ENCODE measurements at places on chromosomes 5 and 9. TPM values are rescaled to one million over a fixed set of nuclear protein-coding genes. Genes with fewer than 3 reads are reported as not detected.

GRCh38 chr5:65290677-65291076 lies 191.0 kb downstream of the ADAMTS6 start:
- no peak for DNase-seq

DNA sequence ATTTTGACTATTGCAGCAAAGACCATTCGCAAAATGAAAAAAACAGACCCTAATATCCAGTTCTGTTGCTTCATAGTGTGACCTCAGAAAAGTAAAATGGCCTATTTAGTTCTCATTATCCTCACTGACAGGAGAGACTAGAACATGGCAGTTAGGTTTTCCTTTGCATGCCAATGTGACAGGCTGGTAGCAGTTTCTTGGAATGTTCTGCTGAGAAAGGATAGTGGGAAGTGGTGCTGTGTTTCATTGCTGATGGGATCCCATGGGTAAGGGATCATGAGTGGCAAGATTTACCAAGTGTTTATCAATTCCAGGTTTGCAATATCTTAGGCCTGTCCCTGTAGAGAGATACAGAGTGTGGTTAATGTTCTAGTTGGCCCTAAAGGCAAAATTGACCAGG lies 88.5 kb downstream of the ACER2 start:
- no peak for DNase-seq

DNA sequence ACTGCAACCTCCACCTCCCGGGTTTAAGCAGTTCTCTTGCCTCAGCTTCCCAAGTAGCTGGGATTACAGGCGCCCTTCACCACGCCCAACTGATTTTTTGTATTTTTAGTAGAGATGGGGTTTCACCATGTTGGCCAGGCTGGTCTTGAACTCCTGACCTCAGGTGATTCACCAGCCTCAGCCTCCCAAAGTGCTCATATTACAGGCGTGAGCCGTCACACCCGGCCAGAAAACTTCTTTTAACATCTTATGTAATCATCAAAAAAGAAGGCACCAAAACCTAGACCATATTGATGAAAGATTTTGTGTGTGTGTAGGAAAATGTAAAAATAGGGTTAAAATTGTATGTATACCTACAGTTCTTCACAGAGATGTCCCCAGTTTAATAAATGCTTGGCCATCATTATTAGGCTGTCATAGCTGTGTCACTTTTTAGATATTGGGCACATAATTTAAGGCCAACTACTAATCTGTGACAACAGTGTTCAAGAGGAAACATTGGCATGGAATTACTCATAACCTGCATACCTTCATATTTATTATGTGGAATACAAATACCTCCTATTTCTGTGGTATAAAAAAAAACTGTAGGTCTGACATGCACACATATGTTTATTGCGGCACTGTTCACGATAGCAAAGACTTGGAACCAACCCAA lies 44.4 kb downstream of the RAD50 start:
- no peak for DNase-seq

DNA sequence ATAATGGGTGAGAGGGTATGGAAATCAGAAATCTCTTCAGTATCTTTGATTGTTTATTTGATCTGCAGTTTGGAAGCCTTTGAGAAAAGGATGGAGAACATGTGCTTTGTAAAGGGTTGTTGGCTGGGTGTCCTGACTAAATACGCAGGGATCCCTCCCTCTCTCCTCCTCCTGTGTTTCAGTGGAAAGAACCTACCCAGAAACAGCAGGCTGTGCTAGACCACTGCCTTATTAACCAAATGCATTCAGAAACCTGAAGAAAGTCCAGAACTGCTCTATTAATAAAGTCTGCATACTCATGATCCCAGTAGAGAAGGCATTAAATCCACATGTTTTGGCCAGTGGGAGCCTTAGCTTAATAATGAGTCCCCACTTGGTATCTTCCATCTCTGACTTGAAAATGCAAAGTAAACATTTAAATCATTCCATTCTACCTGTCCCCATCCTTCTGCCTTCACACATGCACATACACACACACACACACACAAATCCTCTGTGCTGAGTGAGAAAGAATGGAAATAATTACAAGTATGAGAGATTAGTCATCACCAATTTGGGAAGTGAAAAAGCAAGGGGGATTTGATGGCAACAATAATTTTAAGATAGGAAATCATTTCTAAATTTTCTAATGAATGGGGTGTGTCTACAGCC lies 10.0 kb upstream of the LECT2 start:
- DNase-seq = no peak

DNA sequence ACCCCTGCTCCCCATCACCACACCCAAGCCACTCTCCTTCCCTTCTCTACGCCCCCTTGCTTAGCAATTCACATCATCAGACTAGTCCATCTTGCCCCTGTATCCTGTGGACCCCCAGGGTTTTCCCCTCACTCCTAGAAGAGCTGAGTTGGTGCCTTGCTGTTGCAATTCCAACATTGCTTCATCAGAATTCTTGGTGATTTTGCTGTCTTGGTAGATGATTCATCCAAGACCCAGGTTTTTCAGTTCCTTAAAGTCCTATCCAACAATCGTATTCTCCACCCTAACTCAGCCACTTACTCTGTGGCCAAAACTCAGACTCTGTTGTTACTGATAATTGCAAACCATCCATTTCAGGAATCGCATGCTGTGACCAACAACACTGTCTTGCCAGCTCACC lies 21.4 kb upstream of the CCNJL start:
- no peak for DNase-seq

- DNase-seq = no peak
Observed at GRCh38 chr9:129619787-129620668, 873 bp downstream of the C9orf50 start.

SPINK6 gene
- total RNA-seq = not detected

BHMT2 gene
- not detected for total RNA-seq
